ENCODE measurements at places on chromosomes 1 and 21. TPM values are rescaled to one million over a fixed set of nuclear protein-coding genes. Genes with fewer than 3 reads are reported as not detected.

Gene ZBTB8B
- polyA plus RNA-seq: not detected

Gene SCYL3
- 5.8 TPM for polyA plus RNA-seq

GRCh38 chr1:2637442-2638145, 4.8 kb upstream of the MMEL1 start:
- no peak for DNase-seq

- DNase-seq: peak; percentile 80
These were observed 74.4 kb downstream of the PTGS2 start for GRCh38 chr1:186605762-186606350.

- DNase-seq: no peak
These were observed 5.0 kb downstream of the SDF4 start for GRCh38 chr1:1226566-1227362.

GRCh38 chr1:156160743-156161171, 7.4 kb downstream of the SEMA4A start:
- DNase-seq: peak; percentile 79

DNA sequence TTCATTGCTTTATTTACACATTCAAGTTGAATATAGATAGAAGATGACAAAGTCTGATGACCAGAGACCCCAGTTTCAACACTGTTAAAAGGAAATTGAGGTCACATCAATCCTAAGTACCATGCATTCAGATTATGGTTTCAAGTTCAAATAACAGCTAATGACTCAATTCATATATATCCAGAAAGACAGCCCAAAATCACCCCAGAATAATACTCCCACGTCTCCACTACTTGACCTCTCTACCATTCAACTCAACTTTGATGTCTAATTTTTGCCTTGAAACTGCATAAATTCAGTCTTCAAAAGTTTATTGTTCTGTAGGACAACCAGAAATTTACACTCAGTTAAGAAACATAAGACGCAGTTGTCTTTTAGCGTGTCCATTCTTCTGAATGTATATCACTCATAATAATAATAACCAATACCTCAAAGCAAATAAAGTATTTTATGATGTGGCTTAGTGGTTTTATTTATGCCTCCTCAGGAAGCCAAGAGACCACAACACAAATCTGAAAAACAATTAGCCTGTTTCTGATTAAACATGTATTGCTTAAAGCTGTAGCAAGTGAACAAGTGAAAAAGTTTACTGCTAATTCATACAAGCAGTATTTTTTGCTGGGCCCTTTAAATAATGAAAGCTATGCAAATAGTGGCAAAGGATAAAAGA, 569.0 kb downstream of the LTN1 start:
- no peak for DNase-seq

GRCh38 chr21:14989359-14989758, 75.4 kb downstream of the NRIP1 start:
- peak; percentile 26 for DNase-seq

Gene KRTAP19-3
- not detected for polyA plus RNA-seq

Gene TNNT2
- polyA plus RNA-seq: 1.7 TPM

Gene DMRTA2
- polyA plus RNA-seq: not detected

Gene TMOD4
- polyA plus RNA-seq: 0.24 TPM

- no peak for DNase-seq
These were observed 8.6 kb downstream of the COL6A1 start for GRCh38 chr21:45990049-45990711.

DNA sequence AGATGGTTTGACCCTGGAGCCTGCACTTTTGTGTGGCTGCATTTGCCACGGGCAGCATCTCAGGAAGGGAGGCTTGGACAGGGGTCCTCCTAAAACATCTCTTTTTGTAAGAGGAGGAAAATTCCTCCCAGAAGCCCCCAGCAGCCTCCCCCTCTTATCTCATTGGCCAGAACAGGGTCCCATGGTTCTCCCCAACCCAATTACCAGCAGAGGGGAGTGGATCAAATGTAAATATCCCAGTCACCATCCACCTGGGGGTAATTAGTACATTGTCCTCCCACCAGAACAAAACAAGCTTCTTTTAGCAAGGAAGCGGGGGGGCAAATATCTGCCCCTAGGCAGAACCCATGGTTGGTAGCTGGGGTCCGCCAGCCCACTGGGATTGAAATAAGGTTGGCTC, 44.7 kb upstream of the TENT5B start:
- DNase-seq: no peak

Gene GOLT1A
- polyA plus RNA-seq: not detected

GRCh38 chr1:247551721-247552120, 2.8 kb downstream of the GCSAML start:
- DNase-seq: peak; percentile 23

DNA sequence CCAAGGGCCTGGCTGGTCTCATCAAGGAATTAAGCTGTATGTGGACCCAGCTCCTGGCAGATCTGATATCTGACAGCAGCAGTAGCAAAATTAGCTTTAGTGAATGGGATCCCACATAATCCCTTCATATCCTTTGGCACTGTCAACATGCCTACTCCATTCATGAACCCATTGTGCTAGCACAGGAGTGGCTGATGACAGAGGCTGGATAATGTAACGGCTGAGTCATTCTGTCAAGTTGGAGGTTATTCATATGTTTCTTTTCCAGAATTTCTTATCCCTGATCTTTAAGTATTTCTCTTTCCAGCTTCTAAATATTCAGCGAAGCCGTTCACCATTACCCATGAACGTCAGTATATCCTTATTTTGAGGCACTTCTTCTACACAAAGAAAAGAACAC, 84.3 kb downstream of the EXTL2 start:
- peak; percentile 55 for DNase-seq

Gene SH2D5
- 1.1 TPM for polyA plus RNA-seq

Gene KRTAP19-8
- polyA plus RNA-seq: not detected

DNA sequence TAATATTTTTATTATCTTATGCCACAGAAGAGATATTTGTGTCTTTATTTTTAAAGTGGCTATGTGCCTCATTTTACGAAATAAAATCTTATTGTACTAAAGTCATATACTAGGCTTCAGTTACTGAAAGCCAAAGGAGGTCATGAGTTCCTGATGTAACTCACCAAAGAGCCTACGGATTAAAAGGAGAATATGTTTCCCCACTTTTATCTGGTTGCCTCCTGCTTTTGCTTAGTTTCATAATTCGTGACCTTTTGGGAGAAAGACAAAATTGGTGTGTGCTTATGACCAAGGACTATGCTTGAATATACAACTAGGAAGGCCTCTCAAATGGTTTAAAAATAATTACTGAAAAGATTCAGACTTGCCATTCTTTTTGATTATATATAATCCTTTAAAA, 18.2 kb upstream of the AHCTF1 start:
- DNase-seq: no peak

GRCh38 chr1:53398091-53398490, 61.1 kb upstream of the DMRTB1 start:
- peak; percentile 32 for DNase-seq

DNA sequence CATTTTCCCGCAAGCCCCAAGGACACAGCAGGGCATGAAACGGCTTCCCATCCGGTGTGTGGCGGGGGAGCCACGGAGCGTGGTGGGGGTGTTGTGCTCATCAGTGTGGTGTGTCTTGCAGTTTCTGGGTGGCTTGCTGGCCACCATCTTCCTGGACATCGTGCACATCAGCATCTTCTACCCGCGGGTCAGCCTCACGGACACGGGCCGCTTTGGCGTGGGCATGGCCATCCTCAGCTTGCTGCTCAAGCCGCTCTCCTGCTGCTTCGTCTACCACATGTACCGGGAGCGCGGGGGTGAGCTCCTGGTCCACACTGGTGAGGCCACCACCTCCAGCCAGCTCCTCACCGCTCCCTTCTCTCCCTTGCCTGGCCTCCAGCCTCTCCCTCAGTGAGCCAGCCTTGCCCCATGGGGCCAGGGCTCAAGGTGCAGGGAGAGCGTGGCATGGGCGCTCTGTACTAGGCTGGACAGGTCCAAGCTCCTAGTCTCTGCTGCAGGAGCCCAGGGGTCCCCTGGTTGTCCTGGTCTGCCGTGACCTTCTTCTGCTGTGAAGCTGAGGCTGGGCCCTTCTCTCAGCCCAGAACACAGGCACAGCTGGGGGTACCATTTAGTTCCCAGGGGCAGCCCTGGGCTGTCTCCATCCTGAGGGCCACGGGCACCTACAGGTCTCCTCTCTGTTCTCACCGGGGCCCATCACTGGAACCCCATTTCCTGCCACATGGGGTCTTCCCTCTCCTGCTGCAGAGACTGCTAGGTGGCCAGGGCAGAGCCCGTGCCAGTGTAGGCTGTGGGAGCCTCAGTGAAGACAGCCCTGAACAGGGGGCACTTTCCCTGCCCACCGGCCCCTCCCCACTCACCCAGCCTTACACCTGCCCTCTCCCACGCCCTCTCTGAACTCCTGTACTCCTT, 12.6 kb downstream of the AGTRAP start:
- no peak for DNase-seq

DNA sequence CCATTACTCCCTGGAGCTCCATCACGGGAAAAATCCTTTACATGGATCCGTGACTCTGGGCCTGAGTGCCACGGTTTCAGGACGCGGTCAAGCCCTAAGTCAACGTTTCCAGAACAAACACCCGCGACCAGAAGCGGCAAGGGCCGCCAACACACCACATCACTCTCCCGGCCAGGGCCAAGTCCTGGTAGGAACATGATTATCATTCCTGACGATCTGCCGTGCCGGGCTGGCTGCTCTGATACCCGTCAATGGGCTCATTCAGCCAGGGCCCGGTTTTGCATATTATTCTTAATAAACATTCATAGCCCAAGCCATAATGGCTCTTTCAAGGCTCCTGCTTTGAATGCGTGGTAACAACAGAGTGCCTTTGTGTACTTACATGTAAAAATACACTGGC, 44.6 kb upstream of the SIM2 start:
- DNase-seq: no peak

DNA sequence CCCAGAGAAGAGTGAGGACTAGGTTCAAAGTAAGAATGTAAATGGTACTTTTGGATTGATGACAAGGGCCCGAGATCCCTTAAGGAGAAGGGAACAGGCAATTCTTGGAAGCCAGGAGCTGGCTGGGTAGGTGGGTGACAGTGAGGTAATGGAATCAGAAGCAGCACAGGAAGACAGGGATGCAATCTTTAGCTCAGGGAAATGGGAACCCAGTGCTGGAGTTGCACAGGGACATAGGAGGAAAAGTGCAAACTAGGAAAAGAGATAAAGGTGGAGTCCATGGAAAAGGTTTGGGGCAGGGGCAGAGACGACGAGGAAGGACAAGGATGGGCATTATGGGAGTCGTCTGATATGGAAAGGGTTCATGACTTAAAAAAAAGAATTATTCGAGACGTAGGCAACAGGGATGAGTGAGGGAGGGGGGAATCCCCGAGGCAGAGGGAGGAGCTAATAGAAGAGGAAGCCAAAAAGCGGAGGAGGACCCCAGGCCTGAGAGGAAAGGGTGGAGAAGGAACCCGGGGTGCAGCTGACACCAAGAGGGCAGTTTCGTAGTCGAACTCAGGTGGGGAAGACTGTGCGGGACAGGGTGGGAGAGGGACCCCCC, 495 bp downstream of the PI4KB start:
- DNase-seq: peak; percentile 81

GRCh38 chr1:207173396-207173795, 69.4 kb downstream of the C4BPA start:
- DNase-seq: no peak

- peak; percentile 53 for DNase-seq
These were observed 23.9 kb downstream of the PCNT start for GRCh38 chr21:46347791-46348381.

DNA sequence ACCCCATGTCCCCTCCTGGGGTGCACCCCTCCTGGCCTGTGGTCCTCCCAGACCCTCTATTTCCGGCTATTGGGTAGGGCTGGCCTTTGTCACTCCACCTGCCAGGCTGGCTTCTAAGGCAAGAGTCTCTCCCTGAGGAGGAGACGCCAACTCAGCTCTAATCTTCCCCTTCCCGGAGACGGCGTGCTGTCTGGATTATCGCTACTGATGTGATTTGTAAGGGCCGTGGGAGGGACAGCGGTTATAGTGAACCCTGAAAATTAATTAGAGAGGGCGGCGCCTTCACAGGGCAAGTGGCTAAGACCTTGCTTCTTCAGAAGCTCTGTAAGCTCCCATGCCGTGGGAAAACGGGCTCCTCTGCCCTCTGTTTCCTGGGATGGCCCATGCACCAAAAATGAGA, 207.0 kb upstream of the VAMP3 start:
- DNase-seq: no peak

Gene CDC42BPA
- polyA plus RNA-seq: 28.6 TPM

DNA sequence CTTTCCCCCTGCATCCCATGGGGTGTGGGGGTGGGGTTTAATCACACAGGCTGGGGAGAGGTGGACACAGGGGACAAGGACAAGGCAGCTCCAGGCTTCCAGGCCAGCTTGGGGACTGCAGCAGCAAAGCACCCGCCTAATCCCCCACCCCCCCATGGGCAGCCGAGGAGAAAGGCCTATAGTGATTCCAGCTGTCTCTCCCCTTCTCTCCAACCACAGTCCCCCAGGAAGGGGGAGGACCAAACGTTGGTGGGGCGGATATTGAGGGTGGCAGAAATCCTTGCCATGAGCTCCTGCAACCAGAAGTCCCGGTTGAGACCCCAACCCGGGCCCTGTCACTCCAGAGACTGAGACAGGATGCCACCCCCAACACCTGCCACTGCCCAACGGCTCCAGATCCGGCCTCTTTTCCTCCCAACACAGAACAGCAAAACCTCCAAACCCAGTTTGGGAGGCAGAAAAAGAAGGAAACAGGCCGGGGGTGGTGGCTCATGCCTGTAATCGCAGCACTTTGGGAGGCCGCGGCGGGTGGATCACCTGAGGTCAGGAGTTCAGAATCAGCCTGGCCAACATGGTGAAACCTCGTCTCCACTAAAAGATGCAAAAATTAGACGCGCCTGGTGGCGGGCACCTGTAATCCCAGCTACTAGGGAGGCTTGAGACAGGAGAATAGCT, 1.7 kb downstream of the EPHA2 start:
- no peak for DNase-seq

Gene RGL1
- 9.2 TPM for polyA plus RNA-seq

Gene MAST2
- polyA plus RNA-seq: 14.2 TPM

DNA sequence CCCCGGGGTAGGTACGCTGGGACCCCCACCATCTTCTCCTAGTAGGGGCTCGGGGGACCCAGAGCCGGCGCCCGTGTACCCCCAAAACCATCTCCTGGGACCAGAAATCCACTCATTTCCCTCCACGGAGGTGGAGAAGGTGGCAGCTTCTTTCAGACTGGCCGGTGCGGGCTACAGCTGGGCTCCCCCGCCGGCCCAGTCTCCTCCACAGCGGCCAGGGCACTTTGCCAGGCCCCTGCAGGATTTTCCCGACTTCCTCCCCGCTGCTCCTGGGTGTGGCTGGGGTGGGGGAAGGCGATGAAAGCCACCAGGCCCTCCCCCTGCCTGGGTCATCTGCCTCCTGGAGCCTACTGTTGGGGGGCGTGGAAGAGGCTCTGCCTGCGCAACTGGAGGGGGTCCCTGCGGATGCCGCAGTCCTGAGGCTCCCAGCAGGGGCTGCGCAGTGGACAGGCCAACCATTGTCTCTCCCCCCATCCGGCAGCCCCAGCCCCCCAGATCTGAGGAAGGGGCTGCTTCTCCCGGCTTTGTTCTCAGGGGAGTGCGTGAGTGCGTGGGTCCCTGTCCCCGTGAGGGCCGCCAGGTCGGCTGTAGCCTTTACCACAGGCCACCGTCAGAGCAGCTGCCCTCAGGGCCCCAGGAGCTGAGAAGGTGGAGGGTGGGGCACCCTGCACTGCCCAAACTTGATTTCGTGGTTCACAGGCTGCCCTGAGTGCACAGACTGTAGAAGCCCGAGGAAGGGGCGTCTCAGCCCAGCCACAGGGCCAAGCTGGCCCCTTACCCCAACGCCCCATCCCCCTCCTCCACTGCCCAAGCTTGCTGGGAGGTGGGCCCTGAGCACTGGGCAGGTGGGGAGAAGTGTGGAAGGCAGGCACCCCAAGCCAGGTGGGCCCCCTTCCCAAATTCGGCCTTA, 1.3 kb downstream of the AGRN start:
- DNase-seq: peak; percentile 78

Gene C2CD4D
- 0.14 TPM for polyA plus RNA-seq
